ENCODE measurements at places on chromosomes 5 and 9. TPM values are rescaled to one million over a fixed set of nuclear protein-coding genes. Genes with fewer than 3 reads are reported as not detected.

DNA sequence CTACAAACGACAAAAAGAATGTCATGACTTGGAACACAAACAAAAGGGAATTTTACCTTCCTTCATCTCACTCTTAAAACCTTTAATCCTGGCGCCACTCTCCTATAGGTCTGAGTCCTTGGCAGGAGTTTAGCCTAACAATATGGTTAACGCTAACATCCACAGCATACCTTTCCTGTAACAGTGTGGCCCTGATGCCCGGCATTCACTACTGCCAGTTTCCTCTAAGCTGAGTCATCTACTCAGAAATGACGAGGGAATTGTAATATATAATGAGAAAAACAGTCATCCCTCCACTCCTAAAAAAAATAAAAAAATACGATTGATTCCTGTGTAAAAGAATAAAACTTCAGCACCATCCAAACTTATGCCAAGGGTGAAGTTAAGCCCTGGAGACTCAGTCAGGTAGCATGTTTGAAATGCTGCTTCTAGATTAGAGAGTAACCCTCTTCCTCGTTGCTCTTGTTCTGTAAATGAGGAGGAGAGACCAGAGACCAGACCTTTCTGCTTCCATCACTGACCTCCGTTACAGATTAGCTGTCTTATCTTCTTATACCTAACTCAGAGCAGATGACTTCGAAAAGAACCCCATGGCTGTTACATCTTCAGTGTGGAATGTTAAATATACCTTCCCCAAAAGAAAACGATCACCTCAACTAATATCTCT, 37.4 kb downstream of the CCDC125 start:
- ATAC-seq, result peak; percentile 50

DNA sequence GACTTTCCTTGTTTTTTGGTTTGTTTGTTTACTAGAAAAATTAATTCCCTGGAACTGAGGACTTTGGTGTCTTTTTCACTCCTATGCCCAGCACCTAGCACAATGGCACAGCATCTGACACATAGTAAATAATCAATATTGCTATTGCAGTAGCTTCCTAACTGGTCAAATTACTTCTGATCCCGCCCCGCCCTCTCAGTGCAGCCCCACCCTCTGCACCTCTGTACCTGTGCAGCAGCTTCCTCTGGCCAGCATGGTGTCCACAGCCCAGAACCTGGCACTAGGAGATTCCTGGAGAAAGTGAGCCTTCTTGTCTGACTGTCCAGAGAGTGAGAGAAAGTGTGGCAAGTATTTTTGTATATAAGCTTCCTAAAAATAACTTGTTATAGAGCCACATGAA, 343.2 kb downstream of the ZNF608 start:
- ATAC-seq, result no peak

DNA sequence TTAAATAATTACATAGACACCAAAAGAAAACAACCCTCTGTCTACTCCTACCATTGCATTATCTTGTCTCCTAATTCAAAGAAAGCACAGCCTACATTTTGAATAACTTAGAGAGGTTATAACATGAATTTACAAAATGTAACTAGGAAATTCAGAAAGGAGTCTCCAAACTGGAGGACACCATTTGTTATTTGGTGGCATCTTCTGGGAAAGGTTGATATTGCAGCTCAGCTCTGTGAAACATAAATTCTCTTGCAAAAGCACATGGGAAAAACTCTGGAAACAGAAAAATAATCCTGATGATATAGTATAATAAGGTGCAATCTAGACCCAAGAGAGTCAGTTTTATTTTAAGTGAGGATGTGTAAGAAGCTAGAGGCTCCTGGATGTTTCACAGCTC, 215.3 kb downstream of the MLLT3 start:
- ATAC-seq, result no peak

Gene FLT4
- total RNA-seq, result 15.2 TPM

Gene FBP2
- total RNA-seq, result not detected

Gene SLC6A3
- total RNA-seq, result not detected

All from gastroesophageal sphincter (tissue), 4 donors.